ENCODE measurements at places on chromosomes 11 and 22. TPM values are rescaled to one million over a fixed set of nuclear protein-coding genes. Genes with fewer than 3 reads are reported as not detected.
A peak's percentile ranks its signal among the peaks of the same experiment; 100 is the strongest.

DNA sequence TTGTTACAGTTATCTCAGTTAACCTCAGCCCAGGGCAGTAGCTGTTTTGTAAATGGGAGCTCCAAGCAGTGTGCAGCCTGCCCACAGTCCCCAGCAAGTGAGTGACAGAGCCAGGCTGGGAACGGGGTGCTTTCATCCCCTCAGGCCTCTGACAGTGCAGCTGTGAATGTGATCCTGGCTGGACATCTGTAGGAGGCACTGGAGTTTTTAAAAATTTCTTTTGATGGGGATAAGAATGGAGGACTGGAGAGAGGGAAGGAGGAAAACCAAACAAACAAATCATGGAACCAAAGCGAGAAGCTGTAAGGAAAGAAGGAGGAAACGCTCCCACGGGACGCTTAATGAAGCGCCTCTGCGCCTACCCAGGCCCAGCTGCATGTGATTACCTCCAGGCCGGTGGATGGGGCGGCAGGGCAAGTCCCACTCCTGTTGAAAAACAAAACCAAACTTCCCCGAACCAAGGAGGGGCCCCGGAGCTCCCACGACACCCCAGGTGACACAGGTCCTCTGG lies 40.6 kb downstream of the SCUBE1 start:
- peak; percentile 98 for DNase-seq

- DNase-seq: no peak
These were observed 12.9 kb upstream of the CRKL start for GRCh38 chr22:20904008-20904979.

DNA sequence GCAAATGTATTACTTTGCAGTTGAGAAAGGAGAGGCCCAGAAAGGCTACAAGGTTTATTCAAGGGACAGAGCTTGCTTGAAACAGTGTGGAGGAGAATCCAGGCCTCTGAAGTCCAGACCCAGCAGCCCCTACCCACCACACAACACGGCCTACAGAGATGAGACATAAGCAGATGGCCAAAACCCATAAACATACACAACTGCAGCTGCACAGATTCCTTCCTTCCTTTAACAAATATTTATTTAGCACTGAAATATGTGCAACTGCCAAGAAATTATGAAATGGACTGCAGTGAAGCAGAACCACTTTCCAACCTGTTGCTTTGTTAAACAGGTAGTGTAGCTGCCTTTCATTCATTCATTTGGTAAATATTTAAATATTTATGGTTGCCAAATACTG lies 122.3 kb downstream of the SPATA19 start:
- no peak for DNase-seq

DNA sequence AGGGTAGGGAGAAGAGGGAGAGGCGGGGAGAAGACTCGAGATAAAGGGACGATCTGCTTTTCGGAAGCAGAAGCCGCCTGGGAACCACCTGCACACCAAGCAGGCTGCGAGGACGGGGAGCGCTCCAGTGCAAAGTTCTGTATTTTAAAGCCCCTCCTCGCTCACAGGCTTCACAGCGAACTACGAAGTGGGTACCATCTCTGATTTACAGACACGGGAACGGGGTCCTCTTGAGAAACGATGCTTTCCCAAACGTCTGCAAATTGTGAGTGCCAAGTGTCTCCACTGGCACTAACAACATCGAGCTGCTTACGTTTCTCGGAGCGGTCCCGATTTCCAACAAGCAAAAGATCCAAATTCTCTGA lies 700 bp upstream of the STX3 start:
- peak; percentile 14 for DNase-seq

DNA sequence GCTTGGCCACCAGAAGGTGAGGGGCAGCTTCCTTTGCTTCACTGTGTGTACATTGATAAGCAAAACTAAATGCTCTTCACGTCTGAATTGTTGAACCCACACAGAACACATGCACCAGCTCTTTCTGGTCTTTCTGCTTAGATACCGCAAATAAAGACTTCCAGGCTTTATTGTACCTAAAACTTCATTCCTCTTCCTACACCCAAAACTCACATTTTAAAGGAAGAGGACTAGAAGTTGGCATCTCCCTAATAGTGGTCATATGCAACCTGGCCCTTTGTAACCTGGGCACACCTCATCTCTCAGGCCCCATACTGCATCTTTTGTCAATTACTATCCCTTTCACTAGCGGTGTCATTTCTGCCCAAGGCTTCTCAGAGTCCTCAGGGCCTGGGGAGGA lies 5.9 kb downstream of the SLC17A6 start:
- no peak for DNase-seq

- peak; percentile 12 for DNase-seq
These were observed 512.4 kb downstream of the DLG2 start for GRCh38 chr11:85114786-85115185.

DNA sequence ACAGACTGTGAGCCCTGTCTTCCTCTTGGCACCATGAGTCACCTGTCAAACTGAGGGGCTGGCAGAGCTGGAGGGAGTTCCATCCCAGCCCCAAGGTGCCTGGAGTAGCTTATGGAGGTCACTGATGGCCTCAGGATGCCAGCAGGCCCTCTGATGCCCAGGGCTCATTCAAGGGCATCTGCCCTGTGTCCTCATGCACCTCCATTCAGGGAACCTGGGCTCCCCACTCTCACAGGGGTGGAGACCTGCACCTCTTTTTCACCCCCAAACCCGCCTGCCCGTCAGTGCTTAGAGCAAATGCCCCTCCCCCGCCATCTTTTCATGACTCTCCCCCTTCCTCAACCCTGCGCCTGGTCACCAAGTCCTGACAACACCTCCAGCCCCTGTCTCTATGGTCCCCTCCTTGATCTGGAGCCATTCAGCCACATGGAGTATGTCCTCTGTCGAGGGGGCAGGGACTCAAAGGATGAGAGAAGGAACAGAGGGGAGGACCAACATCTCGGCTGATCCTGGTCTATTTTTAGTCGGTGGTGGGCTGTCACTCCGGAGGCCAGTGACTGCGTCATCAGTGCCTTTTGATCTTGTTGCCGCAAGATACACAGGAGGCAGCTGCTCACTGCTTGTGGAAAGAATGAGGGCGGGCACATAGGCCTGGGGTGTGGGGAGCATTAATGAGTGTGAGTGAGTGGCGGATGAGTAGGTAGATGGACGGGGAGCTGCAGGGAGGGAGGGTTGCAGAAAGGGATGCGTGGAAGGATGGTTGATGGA lies 72.2 kb downstream of the CDKN1C start:
- DNase-seq: peak; percentile 60

- no peak for DNase-seq
These were observed 31.5 kb upstream of the CCDC188 start for GRCh38 chr22:20182365-20182764.

GRCh38 chr11:61814247-61814957 lies 2.4 kb downstream of the FADS1 start:
- peak; percentile 43 for DNase-seq

GRCh38 chr11:46977038-46977813 lies 40.7 kb downstream of the CSTPP1 start:
- DNase-seq: no peak

DNA sequence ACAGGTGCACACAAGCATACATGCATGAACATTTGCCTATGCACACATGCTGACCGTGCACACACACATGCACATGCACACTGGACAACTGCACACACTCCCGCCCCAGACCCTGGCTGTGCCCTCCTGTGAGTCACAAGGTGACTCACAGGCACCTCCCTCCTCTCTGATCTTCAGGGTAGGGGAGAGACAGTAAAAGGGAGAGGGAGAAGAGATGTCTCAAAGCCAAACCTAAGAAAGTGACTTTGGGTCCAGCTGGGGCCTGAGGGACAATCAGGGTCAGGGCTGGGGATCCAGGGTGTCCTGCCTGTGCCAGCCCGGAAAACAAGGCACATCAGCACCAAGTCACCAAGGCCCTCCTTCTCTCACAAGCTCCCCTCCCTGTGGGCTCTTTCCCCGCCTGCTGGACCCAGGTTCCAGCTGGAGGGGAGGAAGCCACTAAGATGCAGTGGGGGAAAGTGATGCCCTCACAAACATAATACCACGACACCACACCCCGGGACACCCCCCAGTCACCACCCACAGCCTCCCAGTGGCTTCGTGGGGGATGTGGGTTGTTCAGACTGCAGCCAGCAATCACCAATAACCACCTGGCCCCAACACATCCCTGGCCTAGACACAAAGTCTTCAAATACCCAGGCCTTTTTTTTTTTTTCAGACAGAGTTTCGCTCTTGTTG lies 39.3 kb downstream of the PDGFB start:
- DNase-seq: no peak

GRCh38 chr11:816433-816779 lies 2.3 kb upstream of the PNPLA2 start:
- no peak for DNase-seq

- DNase-seq: no peak
These were observed 13.5 kb upstream of the OSBP2 start for GRCh38 chr22:30680991-30681770.

GRCh38 chr11:69524991-69525411 lies 43.5 kb downstream of the LINC01488 start:
- DNase-seq: no peak

DNA sequence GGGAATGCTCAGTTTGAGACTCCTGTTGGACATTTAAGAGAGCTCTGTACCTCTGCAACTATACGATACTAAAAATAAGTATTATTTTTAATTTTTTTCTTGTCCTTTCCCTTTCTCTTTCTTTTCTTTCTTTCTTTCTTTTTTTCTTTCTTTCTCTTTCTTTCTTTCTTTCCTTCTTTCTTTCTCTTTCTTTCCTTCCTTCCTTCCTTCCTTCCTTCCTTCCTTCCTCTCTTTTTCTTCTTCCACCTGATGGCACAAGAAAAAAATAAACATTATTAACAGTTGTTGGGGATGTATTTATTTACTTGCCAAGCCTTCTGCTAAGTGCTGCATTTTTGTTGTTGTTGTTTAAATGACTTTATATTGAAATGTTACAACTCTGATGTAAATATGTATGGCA lies 39.5 kb downstream of the GRAMD1B start:
- no peak for DNase-seq

- DNase-seq: no peak
These were observed 14.2 kb downstream of the RANGAP1 start for GRCh38 chr22:41271787-41272186.

- DNase-seq: peak; percentile 73
These were observed 15.2 kb upstream of the NUP160 start for GRCh38 chr11:47863189-47863897.

OR52N4 gene
- total RNA-seq: not detected

DDX6 gene
- 80.1 TPM for total RNA-seq

C22orf23 gene
- total RNA-seq: not detected

FAM227A gene
- 0.47 TPM for total RNA-seq

SYT13 gene
- total RNA-seq: 0.03 TPM

USP2 gene
- 2.4 TPM for total RNA-seq

DNHD1 gene
- 3.5 TPM for total RNA-seq

Data from SJCRH30 (cell line).